ENCODE measurements at places on chromosomes 11 and 22. TPM values are rescaled to one million over a fixed set of nuclear protein-coding genes. Genes with fewer than 3 reads are reported as not detected.

Gene SCN2B
- total RNA-seq, result 4.9 TPM

Gene GNG3
- total RNA-seq, result 20.0 TPM

Gene MICAL2
- 14.3 TPM for total RNA-seq

Gene C22orf15
- not detected for total RNA-seq

Gene DNAJB7
- not detected for total RNA-seq

Gene PGA5
- total RNA-seq, result 0.82 TPM

Gene FLRT1
- 4.5 TPM for total RNA-seq

Gene TRIM64
- total RNA-seq, result not detected

Gene SCO2
- total RNA-seq, result 0.82 TPM

Gene SYT12
- 0.41 TPM for total RNA-seq

Gene DUSP8
- 4.1 TPM for total RNA-seq

Gene MYRF
- total RNA-seq, result 0.82 TPM

Gene TRIOBP
- total RNA-seq, result 10.6 TPM

Gene ZNF70
- 3.7 TPM for total RNA-seq

Gene HTR3B
- 0.41 TPM for total RNA-seq

Gene DEPDC7
- total RNA-seq, result 1.6 TPM

Gene PRDX5
- total RNA-seq, result 129 TPM

Gene CNGA4
- 0.41 TPM for total RNA-seq

Gene ARHGAP20
- 47.3 TPM for total RNA-seq

Gene SEPTIN3
- total RNA-seq, result 123 TPM

Gene SLC22A6
- total RNA-seq, result 10.6 TPM

Gene MAFF
- total RNA-seq, result 1.6 TPM

Gene OR51I1
- total RNA-seq, result not detected

Gene FZD4
- total RNA-seq, result 19.6 TPM

Gene L3MBTL2
- total RNA-seq, result 22.8 TPM

Gene OR2D2
- 0.41 TPM for total RNA-seq

Gene FGF19
- not detected for total RNA-seq

Gene CCDC117
- total RNA-seq, result 27.3 TPM

Gene GGT5
- 0.41 TPM for total RNA-seq

Gene HEPN1
- total RNA-seq, result not detected

Gene OR52E8
- total RNA-seq, result not detected

Gene TP53AIP1
- 0.41 TPM for total RNA-seq

Gene RIC3
- 42.4 TPM for total RNA-seq

Gene MRGPRX4
- not detected for total RNA-seq

Gene CAPN1
- total RNA-seq, result 48.5 TPM

Gene CARD10
- total RNA-seq, result 4.1 TPM

All from frontal cortex (tissue), 4 donors.